CD4-positive, alpha-beta T cell treated with Interleukin-4 for 1 hour (primary cell): ENCODE measurements at places on chromosomes 6 and 20.
A peak's percentile ranks its signal among the peaks of the same experiment; 100 is the strongest.

- DNase-seq: no peak
These were observed 63.5 kb upstream of the DEFB112 start for GRCh38 chr6:50112981-50113857.

GRCh38 chr6:52138284-52138683, 47.9 kb upstream of the IL17A start:
- DNase-seq: no peak

GRCh38 chr20:18513208-18513607, 5.5 kb downstream of the SEC23B start:
- DNase-seq: no peak

DNA sequence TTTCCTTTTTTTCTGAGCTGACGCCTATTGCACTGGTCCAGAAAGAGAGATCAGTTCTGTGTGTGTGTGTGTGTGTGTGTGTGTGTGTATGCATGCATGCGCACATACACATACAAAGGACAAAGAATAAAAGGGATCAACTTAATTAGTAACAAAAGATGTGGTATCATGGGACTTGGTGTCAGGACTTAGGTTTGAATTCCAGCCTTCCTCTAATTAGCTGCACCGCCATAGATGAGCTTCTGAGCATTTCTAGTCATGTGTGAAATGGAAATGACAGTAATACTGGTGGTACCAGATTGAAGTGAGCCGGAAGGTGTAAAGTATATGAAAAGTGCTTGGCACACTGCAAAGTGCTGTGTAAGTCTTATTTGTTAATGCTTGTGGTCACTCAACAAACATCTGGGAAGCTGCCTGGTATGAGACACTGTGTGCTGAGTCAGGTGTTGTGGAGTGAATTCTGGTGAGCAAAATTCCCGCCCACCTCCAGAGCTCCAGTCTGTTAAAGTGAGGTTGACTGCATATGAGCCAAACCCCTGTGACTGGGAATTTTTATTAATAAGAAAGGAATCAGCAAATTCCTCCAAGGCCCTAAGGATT, 12.4 kb downstream of the DAAM2 start:
- DNase-seq: no peak

GRCh38 chr6:16523606-16524379, 237.5 kb downstream of the ATXN1 start:
- DNase-seq: no peak

DNA sequence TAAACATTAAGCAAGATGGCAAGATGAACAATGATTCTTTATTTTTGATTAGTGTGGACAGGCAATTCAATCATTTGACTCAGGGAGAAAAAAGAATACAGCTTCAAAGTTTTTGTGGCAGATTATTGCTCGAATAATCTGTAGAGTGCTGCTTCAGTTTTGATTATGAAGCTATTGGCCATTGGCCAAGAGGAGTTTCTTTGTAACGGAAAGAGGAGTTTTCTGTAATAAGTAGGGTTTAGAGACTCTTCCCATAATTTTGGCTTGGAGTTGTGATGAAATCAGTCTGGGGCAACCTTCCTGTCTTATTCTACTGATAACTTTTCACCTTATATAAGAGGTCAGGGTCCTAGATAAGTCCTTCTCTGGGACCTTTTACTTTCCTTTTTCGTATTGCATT, 256.7 kb upstream of the RAB32 start:
- no peak for DNase-seq

DNA sequence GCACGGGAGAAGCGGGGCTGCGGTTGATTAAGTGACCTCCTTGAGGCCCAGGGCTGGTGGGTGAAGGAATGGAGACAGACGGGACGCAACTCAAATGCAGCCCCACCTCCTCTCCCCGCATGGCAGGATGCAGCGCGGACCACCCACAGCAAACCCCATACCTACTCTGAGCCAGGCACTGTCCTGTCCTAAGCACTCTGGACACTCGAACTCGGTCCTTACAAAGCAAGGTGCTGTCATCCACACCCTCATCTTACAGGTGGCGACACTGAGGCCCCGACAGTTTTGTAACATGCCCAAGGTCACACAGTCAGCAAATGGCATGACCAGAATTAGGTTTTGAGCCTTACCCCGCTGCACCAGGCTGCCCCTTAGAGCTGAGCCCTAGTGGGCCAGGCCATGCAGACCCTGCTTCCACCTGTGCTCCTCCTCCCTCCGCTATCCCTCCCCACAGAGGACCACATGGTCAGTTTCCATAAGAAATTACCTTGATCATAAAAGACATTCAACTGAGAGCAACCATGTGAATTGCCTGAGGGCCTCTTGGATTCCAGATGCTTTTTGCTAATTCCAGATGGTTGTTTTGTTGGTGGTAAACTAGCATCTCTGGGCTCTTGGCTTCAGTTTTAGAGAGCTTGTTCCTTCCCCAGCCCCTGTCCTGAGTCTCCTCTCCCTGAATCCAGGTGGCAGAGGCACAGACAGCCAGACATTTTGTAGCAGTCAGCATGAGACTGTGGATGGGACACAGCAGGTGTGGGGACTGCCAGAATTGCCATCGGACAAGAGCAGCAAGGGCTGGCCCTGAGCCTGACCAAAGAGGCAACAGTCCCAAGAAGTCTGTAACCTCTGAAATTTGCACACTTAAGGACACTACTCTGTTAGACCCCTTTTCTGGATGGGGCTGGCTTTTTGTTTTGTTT, 171.9 kb upstream of the PMEPA1 start:
- DNase-seq: no peak

GRCh38 chr6:132153221-132153898, 202.2 kb upstream of the CCN2 start:
- no peak for DNase-seq

GRCh38 chr20:32541323-32542258, 43.5 kb downstream of the NOL4L start:
- no peak for DNase-seq

- no peak for DNase-seq
These were observed 46.4 kb upstream of the FERMT1 start for GRCh38 chr20:6169251-6169650.

GRCh38 chr6:158848490-158848895, 29.3 kb upstream of the EZR start:
- DNase-seq: peak; percentile 39

DNA sequence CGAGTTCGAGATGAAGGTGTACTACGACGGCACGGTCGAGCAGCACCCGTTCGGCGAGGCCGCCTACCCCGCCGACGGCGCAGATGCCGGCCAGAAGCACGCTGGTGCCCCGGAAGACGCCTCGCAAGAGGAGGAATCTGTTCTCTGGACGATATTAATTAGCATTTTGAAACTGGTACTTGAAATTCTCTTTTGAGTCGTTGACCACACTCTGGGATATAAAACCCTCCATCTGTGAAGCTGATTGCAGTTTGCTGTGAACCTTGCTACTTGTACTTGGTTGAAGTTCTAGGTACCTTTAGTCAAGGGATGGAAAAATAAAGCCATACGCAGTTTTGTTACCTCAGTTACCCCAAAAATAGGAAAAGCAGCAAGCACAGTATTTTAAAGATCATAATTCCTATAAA, 917 bp downstream of the C6orf120 start:
- DNase-seq: no peak

DNA sequence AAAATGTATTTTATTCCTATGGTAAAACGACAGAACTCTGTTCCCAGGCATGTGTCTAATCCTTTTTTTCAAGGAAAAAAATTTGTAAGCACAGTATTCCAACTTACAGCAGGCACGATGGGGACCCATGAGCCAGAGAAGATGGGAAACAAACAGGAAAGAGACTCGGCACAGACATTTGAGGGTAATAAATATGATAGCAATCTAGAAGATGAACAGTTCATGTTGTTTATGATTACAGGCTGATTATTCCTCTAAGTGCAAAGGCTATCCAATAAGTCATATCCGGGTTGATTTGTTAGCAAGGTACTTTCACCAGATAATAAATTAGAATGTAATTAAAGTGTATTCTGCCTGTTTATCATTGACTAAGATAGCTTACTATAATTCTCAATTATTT, 43.2 kb downstream of the PDSS2 start:
- no peak for DNase-seq

- DNase-seq: no peak
These were observed 53.9 kb upstream of the SCML4 start for GRCh38 chr6:107877968-107878367.

DNA sequence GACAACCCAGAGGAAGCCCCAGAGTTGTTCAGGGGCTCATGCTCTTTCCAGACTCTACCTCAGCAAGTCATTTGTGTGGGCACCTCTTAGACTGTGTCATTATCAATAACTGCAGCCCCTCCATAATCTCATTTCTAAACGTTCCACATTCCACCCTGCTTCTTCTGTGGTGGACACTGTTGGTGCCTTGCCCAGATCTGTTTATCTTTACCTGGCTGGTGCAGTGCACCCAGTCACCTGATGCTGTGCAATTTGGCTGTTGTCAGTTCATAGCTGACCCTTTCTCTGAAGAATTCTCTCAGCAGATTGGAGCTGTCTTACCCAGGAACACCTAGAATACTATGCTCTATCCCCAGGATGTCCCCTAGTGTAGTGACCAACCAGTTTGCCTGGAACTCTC, 80.0 kb downstream of the ATRN start:
- no peak for DNase-seq

DNA sequence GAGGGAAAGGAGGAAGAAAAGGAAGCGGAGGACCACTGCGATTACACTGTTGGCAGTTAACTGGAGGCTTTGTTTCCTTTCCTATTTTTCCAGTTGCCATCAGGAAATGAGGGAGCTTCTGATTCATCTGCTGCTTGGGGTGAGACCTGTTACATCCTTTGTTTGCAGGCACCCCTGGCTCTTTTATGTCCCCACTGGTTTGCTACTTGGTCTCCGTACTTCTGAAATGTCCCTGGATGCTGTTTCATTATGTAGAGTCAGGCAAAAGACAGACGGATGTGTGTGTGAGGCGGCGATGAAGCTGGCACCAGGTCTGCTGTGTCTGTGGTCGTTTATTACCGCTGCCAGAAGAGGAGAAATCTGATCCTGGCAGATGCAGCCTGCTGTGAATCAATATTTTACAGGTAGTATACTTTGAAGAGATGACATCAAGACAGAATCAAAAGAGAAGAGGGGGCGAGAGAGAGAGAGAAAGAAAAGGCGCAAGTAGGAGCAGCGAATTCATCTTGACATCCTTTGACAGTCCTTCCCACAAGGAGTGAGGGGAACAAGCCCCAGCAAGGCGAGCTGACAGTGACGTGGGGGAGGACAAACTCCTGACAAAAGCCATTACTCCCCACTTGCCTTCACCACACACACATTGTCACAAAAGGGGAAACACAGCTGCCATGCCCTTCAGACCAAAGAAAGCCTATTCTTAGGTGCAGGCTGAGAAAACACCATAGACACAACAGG, 145.9 kb upstream of the FBXL4 start:
- DNase-seq: no peak

GRCh38 chr6:152463164-152463563, 174.0 kb downstream of the SYNE1 start:
- no peak for DNase-seq

DNA sequence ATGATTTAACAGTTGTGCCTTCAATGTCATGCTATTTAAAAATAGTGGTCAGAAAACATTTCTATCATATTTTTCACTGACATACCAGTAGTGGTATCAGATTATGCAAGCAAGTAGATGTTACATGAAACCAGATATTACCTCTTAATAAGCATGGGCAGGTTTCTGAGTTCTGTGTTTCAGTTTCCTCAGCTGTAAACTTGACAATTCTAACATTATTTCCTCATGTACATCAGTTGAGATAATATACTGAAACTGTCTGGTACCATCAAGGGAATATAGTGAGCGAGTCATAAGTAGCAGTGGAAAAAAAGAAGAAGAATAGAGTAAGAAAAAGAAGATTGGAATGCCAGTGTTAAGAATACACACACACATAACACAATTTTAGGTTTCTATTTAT, 477.9 kb upstream of the MANEA start:
- no peak for DNase-seq

DNA sequence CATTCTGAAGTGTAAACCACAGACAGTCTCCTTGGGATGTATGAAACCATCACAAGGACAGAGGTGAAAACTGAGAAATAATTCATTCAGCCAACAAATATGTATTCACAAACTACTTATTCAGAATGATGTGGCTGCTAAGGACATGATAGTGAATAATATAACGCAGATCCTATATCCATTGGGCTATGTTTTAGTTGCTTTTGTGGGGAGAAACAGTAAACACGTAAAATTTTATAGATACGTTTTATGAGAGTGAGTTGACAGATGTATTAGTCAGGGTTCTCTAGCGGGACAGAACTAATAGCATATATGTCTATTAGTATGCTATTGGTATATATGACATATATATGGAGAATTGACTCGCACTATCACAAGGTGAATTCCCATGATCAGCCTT, 402.5 kb downstream of the RFPL4B start:
- no peak for DNase-seq

DNA sequence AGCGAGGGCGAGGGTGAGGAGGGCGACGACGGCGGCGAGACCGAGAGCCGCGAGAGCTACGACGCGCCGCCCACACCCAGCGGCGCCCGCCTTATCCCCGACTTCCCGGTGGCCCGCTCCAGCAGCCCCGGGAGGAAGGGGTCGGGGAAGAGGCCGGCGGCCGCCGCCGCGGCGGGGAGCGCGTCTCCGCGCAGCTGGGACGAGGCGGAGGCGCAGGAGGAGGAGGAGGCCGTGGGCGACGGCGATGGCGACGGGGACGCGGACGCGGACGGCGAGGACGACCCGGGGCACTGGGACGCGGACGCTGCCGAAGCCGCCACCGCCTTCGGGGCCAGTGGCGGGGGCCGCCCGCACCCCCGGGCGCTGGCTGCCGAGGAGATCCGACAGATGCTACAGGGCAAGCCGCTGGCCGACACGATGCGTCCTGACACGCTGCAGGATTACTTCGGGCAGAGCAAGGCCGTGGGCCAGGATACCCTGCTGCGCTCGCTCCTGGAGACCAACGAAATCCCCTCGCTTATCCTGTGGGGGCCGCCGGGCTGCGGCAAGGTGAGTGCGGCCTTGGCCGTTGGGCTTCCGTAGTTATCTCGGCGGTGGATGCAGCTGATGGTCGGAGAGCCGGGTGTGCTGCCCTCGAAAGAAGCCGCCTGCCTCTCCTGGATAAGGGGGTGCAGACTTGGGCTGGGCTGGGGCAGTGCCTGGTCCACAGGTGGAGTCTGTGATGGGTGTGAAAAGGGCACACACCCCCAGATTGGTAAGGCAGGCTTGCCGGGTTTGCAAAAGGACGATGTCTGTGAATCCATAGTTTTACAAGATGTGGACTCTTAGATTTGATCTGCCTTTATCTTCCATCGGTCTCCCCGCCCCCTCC, 938 bp downstream of the WRNIP1 start:
- peak; percentile 27 for DNase-seq

- no peak for DNase-seq
These were observed 345.0 kb downstream of the DOK5 start for GRCh38 chr20:54820392-54820791.

DNA sequence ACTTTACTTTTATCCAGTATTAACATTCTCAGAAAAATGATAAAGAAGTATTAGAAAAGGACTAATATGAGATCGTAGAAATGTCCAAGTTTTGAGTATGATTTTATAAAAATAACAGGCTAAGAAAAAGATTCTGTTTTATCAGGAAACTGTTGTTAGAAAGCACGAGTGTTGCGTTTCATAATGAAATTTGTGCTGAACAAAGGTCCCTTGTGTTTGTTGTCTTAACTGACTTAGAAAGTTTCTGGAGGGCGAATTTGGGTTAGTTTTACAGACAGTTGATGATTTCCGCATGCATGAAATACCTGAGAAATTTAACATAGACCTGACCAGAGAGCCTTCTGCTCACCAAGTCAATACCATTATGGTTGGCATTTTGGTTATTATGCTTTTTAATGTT, 136.0 kb downstream of the FNDC1 start:
- no peak for DNase-seq
